NCI-H1048 (cell line): ENCODE measurements at places on chromosomes 1 and 21.
A peak's percentile ranks its signal among the peaks of the same experiment; 100 is the strongest.

DNA sequence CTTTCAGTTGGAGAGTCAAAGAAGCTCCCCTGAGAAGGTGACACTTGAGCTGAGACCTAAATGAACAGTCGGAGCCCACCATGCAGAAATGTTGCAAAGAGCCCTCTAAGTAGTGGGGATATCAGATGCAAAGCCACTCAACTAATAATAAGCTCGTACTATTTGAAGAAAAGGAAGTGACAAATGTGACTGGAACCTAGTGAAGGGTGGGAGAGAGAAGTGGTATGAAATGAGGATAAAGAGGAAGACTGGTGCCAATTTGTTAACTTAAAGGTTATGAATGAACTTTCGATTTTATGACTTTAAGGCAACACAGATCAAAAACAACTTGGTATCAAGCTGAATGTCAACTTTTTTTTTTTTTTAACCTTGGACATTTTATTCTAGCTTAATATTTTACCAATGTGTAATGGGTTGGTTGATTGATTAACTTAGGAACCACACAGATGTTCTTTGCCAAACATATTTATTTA, 14.7 kb downstream of the LYPLAL1 start:
- no peak for DNase-seq

- DNase-seq: no peak
These were observed 141.6 kb downstream of the MIS18A start for GRCh38 chr21:32137266-32137665.

DNA sequence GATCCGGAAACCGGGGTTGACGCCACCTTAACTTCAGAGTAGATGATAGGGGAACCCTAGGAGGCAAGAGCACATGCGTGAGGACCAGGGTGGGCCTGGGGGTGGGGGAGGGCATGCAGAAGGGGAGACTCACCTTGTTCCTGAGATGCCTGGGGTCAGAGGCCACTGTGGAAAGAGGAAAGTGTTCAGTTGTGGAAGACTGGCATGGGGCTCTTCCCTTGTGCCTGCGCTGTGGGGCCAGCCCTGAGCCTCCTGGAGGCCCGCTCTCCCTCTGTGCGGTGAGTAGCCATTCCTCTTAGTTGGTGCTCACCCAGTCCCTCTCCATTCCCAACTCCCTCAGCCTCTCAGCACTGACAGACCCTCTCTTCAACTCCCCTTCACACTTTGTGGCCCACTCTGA, 36.6 kb downstream of the FCRL5 start:
- no peak for DNase-seq

GRCh38 chr1:201105688-201106087, 6.5 kb downstream of the CACNA1S start:
- no peak for DNase-seq

DNA sequence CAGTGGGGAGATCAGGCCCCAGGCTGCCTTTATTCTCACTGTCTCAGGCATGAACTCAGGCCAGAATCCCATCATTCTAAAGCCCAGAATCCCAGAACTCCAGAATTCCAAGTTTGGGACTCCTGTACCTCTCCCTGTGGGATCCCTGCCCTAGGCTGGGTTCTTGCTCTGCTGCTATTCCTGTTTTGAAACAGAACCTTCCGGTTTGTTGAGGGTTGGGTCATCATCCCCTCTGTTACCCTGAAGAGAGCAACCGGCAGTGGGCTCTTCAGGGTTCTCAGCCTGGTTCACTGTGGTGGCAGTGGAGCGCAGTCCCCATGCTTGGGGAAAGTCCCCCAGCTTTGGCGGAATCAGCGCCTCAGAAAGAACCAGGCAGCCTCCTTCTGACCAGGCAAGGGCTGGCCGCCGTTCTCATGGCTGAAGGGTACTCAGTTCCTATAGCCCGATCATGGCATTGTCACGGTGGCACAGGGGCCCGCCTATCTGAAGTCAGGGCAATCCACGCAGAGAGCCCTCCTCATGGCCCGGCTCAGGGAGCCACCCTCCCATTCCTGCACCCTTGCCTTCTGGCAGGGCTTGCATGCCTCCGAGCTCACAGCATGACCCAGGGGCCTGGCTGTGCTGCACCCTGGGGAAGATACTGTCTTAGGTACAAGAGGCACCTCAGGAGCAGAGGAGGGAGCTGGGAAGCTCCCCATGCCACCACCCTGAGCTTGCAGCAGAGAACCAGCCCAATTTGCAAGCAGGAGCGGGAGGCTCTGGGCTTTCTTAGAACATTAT, 335.6 kb upstream of the VAMP3 start:
- no peak for DNase-seq

GRCh38 chr1:104593413-104594187, 843.9 kb downstream of the AMY1C start:
- no peak for DNase-seq

GRCh38 chr1:162422662-162423375, 10.9 kb upstream of the SH2D1B start:
- no peak for DNase-seq

GRCh38 chr1:83790446-83790845, 208.5 kb downstream of the TTLL7 start:
- no peak for DNase-seq

DNA sequence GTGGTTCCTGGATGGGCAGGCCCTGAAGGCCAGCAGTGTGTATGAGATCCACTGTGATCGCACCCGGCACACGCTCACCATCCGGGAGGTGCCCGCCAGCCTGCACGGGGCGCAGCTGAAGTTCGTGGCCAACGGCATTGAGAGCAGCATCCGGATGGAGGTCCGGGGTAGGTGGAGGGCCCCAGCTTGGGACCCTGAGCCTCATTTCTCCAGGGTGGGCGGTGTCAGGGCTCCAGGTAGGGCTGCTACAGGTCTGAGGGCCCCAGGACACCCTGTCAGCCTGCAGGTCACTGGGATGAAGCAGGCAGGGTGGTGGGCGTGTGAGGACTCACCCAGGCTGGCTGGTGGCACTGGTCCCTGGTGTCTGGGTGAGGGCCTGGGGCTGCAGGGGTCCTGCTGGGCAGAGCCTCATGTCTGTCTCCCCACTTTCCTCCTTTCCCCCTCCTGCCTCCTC, 7.8 kb downstream of the OBSCN start:
- DNase-seq: no peak

DNA sequence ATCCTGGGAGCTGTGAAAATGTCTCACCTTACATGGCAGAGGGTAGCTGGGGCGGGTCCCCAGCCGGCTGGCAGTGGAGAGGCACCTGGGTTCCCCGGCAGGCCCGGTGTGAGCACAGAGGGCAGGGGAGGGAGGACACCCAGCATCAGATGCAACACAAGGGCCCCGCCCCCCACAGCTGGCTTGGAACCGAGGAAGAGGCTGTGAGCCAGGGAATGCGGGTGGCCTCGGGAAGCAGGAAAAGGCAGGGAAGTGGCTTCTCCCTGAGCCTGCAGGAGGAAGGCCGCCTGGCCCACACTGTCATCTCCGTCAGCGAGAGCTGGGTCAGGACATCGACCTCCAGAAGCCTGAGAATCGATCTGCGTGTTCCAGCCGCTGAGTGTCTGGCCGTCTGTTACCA, 87.3 kb downstream of the SIK1 start:
- no peak for DNase-seq

DNA sequence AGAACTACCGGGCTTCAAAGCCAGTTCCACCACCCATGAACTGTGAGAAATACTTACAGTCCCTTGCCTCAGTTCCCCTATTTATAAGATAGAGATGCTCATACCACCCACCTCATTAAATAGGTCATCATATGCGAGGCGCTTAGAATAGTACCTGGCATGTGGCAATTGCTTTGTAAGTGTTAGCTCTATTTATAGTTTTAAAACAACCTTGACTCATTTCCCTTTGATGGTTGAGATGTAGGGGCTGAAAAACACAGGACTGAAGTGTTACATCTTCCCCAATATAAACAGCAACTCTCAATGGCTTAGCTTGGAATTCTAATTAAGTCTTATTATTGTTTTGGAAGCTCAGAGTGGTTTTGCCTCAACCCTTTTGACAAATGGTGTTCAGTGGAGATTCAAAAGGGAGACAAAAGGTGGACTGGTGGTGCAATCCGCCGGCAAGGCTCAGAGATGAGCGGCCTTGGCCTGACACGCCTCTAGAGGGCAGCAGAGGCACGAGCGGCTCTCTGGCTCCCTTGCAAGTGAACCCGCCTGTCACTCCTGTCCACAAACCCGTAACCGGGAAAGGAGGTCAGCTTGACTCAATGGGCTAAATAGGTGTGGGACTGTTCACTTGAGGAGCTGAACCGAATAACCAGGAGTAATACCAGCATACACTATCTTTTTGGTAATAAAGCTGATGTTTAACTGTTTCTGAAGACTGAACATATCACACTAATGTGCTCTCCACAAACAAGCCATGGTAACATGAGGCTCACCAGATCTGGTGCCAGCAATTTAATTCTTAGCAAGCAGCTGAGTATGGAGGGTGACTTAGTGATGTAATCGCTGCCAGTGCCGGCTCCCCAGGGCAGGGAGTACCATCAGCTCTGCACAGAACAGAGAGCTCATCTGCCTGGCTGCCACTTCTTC, 19.5 kb upstream of the SMYD2 start:
- peak; percentile 62 for DNase-seq

DNA sequence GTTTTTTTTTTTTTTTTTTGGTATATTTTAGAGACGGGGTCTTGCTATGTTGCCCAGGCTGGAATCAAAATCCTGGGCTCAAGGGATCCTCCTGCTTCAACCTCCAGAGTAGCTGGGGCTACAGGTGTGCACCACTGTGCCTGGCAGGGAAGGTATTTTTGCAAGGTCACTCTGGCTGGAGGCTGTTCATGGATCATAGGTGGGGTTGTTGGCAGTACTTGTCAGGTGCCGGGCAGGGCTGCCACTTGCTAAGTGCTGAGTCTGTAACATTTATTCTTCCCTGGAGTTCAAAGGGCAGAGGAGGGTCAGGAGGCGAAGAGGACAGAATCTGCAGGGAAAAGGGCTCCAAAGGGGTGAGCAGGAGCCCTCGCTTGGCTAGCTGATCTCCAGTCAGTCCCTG, 24.1 kb downstream of the A3GALT2 start:
- no peak for DNase-seq

GRCh38 chr1:108056436-108056990, 91.5 kb upstream of the VAV3 start:
- DNase-seq: no peak

DNA sequence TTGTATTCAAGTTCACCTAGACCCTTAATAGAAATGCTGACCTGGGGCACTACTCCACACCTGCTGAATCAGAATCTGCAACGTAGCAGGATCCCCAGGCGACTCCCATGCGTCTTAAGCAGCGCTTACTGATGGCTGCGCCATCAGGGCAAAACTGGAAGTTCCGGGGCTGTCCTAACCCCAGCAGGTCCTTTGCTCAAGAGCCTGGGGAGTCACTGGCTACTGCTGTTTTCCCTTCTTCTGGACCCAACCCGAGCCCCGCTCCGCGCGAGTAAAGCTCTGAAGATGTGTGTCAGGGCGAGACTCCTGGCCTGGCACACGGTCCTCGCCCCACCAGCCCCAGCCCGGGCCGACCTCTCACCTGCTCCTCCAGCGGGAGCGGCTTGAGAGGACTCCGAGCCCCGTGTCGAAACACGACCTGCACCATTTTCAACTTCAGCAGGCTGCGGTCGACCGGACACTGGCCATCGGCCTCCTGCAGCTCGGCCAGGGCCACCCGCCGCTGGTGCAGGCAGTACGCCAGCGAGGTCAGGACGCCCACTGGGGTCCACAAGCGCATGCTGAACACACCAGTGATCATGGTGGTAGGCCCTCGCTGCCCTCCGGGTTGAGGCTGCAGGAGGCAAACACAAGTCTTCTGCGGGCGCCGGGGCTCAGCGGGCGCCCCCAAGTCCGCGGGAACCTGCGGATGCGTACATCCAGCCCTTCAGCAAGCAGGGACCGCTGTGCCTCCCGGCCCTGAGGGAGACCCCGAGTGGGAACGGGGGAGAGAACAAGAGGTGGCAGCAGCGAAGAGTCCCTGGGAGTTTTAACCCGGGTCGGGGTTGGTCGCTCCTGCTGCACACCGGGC, 630 bp downstream of the ACP6 start:
- no peak for DNase-seq

- no peak for DNase-seq
These were observed 93.4 kb downstream of the ADARB1 start for GRCh38 chr21:45167796-45168222.
